ENCODE measurements at places on chromosomes 2 and 18.

DNA sequence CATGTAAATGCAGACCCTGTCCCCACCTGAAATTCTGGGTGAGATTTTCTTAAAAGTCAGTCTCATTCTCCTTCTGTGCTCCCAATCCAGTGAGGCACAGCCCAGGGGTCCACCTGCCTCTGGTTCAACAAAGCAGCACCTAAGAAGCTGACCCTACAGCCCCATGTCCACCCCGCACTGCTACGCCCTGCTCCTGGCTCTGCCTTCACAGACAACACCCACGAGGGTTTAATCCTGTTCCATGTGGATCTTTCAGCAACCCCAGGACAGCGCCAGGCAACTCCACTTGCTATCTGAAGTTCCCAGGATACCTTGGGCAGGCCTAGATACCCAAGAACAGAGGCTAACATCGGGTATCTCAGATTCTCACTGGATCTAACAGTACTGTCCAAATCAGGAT, 44.9 kb downstream of the HDLBP start:
- no peak for DNase-seq

DNA sequence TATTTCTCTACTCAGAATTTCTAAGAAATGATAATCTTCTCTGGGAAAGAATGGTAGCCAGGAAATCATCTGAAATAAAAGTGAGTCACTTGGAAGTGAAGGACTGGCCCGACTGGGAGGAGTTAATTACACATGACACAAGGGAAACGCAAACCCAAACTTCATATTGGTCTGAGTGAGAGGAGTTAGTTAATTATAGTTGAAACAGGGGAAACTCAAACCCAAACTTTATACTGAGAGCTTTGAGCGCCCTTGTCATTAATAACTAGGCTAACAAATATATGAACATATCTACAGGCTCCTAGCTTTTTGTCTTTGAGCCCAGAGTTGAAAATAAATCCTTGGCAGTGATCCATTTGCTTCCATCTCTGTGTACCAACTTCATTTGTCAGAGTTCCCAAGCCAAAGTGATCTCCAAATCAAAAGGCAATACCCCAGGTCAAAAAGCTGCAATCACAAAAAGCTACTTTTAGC, 187.8 kb upstream of the COL3A1 start:
- no peak for DNase-seq

DNA sequence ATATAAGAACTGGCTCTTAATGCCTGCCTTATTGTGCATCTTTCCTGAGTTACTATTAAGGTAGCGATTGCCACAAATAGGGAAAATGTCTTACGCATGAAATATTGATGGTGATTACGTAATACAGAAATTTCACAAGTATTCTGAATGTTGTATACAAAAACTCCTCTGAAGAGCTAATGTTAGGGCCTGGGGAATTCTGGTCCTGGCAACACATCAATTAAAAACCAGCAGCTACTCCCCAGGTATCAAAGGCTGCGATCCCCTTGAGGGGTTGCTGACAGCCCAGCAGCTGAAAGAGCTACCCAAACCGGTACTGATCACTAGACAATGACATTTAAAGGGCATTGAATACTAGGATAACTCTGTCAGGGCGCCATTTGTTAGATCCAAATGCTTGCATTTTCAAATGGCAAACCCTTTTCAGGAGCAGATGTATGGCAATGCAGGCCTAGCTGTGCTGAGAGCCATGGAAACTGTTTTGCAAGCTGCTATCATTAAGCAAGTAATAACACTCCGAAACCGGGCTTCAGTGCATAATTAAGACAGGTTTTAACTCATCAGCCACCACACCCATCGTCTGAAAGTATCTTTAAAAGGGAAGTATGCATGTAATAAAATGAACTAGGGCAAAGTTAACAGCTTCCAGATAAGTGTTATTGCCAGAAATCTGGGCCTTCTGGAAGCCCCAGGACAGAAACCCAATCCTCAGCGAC, 78.4 kb downstream of the CLHC1 start:
- DNase-seq: no peak

DNA sequence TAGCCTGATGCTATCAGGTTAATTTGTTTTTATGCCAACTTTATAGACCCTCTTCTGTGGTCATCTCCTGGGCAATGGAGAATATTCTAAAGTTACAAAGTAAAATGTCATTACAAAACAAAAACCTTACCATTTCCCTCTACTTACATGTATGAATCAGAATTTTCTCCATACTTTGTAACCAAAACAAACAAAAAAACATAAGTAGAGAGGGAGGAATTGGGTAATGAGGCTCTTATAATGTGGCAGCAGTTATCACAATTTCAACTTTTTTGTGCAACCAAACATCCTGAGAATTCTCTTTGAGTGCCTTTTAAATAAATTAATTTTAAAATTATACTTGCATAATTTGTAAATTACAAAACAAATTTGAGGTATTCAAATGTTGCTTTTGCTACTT, 332.8 kb downstream of the TXNL1 start:
- no peak for DNase-seq

DNA sequence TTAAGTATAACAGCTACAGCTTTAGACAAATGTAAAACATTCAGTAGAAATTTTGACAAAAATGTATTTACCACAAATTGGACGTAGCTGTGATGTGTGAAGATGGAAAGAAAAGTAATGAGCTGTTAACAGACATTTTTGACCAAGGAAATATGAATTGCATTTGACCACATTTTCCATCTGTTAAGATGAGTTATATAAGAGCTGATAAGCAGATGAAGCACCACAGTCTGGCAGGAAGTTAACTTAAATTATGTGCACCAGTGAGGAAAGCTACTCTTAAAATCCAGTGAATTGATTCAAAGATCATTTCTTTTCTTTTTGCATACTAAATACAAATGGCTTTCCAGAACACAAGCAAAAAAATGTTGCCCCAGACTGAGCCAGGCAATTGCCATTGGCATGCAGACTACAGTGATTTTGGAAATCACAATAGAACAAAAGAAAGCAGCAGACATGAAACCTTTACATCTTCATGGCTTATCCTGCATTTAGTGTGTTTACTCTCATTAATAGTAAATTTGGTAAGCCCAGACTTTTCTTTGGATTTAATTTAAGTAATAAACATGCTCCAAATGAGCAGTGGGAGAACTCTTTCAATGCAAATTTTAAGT, 493.7 kb downstream of the TMX3 start:
- DNase-seq: no peak

DNA sequence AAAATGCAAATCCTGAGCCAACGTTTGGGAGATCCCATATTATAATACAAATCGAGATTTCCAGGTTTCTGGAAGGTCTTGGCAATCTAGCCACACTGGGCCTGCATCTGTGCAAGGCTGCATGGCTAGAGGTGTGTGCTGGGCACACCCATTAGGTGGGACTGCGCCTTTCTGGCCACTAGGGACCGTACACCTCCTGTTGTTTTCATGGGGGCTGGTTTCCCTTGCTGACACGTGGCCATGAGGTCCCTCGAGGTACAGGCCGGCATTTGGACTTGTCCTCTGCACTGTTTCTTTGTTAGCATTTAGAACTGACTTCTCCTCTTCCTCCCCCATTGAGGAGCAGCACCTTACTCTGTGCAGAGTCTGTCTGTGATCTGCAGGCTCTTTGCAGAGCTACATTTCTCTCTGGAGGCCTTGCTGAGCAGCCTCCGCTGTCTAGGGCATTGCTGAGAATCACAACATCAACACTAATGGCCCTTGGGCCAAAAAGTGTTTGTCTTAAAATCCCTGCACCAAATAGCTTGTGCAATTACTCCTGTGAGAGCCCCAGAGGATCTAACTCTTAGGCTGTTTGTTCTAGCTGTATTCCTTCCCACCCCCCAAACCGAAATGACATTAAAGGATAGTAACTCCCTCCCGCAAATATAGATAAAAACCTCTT, 131.2 kb downstream of the NEDD4L start:
- no peak for DNase-seq
